ENCODE measurements at places on chromosomes 11 and 22.

DNA sequence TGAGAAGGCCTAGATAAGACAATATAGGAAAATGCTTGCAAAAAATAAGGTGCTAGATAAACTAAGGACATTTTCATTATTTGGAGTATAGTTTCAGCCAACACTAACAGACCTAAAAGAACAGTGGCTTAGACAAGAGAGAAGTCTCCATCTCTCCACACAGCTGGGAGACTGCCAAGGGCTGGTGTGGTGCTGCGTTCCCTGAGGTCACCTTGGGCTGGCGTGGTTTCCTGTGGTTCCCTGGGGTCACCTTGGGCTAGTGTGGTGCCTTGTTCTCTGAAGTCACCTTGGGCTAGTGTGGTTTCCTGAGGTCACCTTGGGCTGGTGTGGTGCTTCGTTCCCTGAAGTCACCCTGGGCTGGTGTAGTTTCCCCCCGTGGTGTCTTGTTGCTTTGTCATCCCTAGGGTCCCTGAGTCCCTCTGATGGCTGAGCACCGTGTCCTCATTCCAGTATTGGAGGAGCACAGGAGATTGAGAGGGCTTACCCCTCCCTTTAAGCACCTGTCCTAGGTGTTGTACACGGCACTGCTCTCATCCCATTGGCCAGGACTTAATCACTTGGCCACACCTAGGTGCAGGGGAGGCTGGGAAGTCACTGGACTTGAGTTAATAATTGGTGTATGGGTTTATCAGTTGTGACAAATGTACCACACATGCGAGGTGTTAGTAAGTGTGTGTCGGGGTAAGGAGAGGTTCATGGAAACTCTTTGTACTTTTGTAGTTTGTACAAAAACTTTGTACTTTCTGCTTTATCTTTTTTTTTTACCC, 14.9 kb downstream of the SAMM50 start:
- no peak for DNase-seq

DNA sequence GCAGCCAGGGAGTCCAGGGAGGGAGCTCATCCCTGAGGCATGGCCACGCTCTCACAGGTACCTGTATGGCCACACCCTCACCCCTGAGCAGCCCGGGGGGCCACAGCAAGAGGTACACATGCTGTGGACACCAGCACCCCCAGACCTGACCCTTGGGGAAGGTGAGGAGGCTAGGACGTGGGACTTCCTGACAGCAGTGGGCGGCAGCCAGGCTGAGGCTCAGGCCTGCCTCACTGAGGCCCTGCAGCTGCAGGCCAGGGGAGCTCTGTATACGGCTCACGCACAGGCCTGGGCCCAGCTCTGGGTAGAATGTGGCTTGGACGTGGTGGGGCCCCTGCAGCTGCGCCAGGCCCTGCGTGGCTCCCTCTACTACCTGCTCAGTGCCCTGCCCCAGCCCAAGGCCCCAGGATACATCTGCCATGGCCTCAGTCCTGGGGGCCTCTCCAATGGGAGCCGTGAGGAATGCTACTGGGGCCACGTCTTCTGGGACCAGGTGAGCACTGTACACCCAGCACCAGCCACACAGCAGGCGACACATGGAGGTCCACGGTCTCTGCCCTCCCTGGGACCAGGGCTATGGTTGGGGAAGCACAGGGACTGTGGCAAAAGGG, 1.8 kb downstream of the PGGHG start:
- DNase-seq = no peak

GRCh38 chr22:34344702-34345101, 424.4 kb upstream of the LARGE1 start:
- DNase-seq = no peak

DNA sequence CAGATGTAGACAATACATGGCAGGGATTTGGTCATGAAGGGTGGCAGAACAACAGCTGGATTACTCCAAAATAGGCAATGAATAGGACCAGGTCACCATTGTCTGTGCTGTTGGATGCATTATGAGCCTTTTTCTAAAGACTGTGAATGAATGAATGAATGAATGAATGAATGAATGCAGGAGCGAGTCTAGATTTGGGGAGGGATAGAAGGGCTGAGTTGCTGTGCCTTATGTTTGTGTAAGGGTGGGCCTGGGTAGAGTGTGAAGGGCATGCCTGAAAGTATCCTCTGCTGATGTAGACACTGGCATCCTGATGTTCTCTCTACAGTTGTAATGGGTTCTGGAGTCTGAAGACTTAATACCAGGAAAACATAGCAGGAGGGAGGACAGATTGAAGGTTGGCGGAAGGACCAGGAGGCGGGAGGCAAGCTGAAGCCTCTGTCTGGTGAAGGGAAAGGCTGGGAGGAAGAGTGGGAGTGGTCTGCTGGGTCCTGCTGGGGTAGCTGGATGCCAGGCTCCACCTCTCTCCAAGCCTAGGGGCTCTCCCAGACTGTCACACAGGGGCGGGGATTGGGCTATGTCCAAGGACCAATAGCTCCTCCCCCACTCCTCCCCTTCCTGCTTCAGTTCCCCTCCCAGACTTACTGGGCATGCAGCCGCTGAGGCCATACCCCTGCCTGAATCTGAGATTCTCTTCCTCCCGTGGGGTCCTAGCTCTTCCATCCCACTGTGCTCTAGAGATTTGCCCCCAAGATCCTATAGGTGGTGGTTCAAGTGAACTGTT, 4.8 kb downstream of the TRIM3 start:
- DNase-seq = no peak

DNA sequence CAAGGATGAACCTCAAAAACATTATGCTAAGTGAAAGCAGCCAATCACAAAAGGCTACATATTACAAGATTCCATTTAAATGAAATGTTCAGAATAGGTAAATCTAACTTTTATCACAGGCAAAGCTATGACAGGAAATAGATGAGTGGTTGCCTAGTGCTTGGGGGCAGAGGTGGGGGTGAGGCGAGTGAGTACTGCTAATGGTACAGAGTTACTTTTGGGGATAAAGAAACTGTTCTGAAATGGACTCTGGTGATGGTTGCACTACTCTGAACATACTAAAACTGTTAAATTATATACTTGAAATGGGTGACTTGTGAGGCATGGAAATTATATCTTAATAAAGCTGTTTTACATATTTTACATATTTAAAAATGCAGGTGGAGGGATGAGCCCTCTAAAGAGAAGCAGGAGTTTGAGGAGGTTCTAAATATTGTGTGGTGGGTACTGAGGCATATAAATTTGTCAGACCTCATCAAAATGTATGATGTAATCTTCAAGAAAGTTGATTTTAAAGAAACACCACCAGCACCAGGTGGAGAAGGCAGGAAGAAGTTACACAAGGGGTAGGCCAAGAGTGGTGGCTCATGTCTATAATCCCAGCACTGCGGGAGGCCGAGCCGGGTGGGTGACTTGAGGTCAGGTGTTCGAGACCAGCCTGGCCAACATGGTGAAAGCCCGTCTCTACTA, 3.6 kb downstream of the SLC43A1 start:
- DNase-seq = no peak

DNA sequence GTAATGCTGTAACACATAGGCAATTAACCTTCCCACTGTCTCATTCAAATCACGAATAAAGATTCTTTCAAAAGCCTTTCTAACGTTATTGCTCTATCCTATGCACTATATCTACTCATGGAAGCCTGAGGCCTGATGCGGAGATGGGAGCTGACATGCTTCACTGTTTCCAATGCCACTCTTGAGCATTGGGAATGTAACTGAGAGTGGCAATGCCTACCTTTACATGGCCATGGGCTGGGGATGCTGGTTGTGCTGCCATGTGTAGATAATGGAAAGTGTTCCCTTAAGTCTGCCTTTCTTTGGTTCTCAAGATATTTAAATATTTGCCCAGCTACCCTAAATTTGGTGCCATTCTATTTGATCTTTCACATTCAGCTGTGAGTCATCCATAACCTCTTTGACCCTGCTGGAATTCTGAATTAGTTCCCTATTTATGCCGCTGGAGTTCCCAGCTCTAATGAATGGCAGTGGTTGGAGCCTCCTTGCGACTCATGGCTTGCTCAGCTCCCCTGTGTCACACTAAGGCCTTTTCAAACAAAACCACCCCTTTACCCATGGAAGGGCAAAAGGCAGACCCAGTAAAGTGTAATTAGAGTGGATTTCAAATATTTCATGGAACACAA, 21.4 kb upstream of the DKK3 start:
- DNase-seq = no peak

- no peak for DNase-seq
These were observed 18.5 kb upstream of the BAIAP2L2 start for GRCh38 chr22:38129021-38129420.

All from stimulated activated CD4-positive, alpha-beta T cell treated with anti-CD3 and anti-CD28 coated beads, Interleukin-1b, Interleukin-23, amount 100 ng/mL, for 1 hour (primary cell).